ENCODE measurements at places on chromosomes 3 and 15.

DNA sequence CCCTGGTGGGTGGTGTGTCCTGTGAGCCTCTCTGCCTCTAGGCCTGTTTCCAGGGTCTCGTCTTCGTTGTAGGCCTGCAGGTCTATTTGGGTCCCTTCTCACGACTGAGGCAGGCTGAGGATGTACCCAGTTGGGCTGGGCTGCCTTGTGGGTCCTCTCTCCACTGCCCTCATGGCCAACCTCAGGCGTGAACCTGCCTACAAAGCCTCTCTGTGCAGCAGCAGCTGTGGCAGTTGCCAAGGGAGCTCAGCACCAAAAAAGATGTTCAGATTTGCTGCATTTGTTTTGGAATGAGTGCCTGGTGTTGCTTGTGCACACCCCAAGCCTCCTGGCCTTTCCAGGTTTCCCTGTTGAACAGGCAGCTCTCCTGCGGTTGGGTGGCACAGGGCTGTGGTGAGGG lies 13.4 kb downstream of the KLF13 start:
- DNase-seq: no peak

- no peak for DNase-seq
These were observed 1.1 kb downstream of the STAC start for GRCh38 chr3:36381311-36381956.

DNA sequence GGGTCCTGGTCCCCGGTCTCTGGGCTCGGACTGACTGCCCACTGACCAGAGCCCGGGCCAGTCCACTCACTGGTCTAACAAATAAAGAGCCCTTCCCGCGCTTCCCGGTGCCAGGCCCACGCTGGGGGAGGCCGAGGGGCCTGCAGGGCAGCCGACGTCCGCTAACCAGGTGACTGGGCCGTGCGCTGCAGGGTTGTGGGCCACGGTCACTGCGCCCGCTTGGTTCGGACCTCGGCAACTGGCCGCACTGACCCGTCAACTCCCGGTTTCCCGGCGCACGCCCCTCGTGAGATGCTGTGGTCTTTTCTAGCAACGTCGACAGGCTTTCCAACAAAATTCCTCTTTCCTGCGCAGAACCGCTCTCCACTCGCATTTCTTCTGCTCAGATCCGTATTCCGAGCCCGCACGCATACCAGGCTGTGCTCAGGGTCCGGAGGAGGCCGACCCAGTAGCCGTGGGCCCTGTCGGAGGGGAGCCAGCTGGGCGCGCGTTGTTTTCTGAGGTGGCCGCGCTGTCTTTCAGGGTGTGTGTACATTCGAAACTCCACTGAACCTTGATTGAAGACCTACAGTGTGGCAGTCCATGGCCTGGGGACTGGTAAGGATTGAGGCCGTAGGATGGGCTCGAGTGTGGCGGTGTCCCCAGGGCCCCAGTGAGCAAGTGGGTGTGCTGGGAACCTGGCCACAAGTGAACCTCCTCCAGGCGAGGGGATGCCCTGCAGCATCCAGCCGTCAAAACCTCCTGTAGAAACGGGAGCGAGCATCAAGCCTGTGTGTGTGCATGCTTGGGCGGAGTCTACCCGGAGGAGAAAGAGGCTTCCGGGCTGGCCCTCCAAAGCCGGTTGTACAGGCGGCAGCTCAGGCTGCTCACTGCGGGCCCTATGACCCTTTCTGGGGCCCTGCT lies 875 bp upstream of the NT5DC2 start:
- DNase-seq: no peak

- no peak for DNase-seq
These were observed 6.1 kb upstream of the MESP2 start for GRCh38 chr15:89770041-89770440.

DNA sequence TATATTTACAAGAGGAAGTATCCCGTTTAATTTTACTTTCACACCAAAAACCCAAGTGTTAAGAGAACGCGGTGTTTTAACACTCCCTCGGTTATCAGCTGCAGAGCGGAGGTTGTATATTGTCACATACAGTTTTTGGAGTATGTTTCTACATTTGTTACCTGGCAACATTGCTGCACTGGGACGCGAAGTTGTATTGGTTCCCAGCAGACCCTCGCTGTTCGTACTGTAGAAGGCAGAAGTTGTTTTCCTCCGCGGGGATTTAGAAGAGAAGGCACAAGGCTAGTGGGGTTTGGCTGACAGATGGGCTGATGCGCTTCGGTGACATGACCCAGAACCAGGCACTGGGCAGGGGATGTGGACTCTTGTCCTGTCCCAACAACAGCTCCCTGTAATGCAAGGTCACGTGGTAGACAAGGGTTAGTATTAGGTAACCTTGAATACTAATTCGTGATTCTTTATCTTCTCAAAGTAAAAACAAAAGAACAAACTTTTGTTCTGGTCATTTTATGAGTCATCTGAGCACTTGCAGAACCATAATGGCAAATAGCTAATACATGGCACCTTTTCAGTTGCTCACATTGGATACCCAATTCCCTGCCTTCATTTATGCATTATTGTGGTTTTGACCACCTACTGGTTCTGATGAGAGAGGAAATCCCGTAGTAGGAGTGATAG lies 230.4 kb upstream of the BHLHE40 start:
- DNase-seq: no peak

Measured in GOT3 (cell line).